Activated CD8-positive, alpha-beta memory T cell treated with anti-CD3 and anti-CD28 coated beads for 1 hour (primary cell): ENCODE measurements at places on chromosomes 5 and 9.

DNA sequence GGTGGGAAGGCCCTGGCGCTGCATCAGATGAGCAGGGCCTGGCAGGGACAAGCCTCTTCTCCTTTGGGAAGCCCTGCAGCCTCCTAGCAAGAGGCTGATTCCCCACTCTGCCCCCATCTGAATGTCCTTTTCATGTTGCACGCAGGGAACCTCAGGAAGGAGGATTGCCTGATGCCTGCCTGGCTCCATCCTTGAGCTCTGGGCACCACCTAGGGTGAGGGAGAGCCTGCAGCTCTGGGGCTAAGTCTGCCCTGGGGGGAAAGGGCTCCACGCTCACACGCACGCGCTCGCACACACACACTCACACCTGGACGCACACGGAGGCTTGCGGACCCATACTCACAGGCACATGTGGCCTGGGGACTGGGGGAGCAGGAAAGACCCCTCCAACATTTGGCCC, 86.6 kb downstream of the LMX1B start:
- DNase-seq: no peak

DNA sequence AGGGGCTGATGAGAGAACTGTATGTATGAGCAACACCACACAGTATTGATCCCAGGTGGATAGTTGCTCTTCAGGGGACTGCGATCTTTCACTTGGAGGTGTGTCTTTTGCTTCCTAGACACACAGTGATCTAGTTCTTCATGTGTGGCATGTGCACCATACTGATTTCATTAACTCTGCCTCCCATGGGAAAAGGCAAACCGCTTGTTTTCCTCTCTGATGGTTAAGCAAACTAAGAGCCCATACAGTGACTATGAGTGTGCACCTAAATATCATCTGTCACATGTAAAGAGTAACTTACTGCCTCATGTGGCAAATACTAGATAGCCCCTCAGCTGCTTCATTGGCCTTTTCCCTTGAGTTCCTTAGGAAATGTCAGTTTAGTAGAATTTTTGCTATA, 147.3 kb downstream of the TLE4 start:
- no peak for DNase-seq

- no peak for DNase-seq
Observed at GRCh38 chr5:64628901-64629300, 61.4 kb upstream of the SHISAL2B start.

- DNase-seq: no peak
Observed at GRCh38 chr9:94031380-94031779, 52.9 kb upstream of the PTPDC1 start.

- no peak for DNase-seq
Observed at GRCh38 chr5:170275376-170275994, 22.1 kb downstream of the LCP2 start.

DNA sequence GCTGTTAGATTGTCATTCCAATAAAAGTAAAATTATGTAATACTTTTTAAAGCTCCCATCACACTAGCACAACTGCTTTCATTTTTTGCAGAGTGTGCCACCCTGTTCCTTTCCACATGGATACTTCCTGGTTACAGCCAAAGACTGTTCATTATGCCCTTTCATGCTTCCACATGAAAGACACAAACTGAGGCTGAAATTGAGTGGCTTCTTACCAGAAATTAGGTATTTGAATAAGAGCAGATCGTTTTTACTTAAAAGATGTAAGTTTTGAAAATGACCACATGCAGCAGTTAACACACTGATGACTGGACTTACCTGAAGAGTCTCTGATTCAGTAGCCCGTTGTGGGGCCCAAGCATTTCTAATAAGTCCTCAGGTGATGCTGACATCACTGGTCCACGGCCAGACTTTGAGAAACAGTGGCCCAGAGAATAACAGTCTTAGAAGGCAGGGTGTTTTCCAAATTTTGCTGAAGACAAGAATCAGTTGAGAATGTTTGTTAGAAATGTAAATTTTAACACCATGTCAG, 187.6 kb upstream of the DMRT1 start:
- DNase-seq: no peak

DNA sequence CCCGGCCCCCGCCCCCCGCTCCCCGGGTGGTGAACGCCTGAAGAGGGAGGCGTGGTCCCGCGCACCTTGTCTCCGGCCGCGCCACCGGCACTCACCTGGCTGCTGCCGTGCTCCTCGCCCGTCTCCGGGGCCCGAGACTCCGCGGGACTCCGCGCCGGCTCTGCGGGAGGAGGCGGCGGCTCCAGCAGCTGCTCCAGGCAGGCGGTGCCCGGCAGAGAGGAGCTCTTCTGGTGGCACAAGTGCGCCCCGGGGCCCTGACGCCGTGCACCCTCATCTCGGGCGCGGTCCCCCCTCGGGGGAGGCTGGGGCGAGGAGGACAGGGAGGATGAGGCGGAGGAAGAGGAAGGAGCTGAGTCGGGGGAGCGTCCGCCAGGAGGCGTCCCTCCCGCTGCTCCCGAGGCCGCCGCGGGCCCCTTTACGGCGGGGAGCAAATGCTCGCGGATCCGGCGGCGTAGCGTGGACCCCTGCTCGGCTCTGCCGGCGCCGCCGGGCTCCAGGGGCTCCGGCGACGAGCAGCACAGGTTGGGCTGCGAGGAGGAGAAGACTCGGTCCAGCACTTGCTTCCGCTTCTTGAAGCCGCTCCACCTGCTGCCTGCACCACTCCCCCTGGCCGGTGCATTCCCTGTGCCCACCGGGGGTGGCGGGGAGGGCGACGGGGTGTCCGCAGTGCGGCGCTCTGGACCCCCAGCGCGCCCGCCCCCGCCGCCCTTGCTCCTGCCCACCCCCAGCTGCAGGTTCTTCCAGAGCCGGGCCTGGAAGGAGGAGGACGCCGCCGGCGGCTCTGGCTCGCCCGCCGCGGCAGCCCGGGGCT, 928 bp downstream of the MCTP1 start:
- no peak for DNase-seq

GRCh38 chr5:144395704-144396103, 225.0 kb downstream of the KCTD16 start:
- no peak for DNase-seq

DNA sequence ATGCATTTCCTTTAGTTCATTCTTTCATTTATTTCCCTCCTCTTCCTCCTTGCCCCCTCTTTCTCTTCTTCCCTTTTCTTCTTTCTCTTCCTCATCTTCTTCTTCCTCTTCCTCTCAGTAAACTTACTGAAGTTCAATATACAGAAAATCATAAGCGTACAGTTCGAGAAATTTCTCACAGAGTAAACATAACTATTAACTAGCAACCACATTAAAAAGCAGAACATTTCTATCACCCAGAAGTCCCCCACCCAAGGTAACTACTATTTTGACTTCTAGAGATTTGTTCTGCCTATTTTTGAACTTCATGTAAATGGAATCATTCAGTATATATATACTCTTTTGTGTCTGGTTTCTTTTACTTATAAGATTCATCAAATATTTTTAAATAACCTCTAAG, 48.2 kb downstream of the TNFAIP8 start:
- no peak for DNase-seq

- no peak for DNase-seq
Observed at GRCh38 chr5:142181547-142182163, 73.1 kb downstream of the NDFIP1 start.

- no peak for DNase-seq
Observed at GRCh38 chr5:17817990-17818389, 183.7 kb downstream of the TAF11L14 start.

- DNase-seq: no peak
Observed at GRCh38 chr9:107112707-107113243, 170.3 kb upstream of the RAD23B start.

GRCh38 chr5:134524272-134524825, 1.1 kb upstream of the JADE2 start:
- peak; percentile 50 for DNase-seq

DNA sequence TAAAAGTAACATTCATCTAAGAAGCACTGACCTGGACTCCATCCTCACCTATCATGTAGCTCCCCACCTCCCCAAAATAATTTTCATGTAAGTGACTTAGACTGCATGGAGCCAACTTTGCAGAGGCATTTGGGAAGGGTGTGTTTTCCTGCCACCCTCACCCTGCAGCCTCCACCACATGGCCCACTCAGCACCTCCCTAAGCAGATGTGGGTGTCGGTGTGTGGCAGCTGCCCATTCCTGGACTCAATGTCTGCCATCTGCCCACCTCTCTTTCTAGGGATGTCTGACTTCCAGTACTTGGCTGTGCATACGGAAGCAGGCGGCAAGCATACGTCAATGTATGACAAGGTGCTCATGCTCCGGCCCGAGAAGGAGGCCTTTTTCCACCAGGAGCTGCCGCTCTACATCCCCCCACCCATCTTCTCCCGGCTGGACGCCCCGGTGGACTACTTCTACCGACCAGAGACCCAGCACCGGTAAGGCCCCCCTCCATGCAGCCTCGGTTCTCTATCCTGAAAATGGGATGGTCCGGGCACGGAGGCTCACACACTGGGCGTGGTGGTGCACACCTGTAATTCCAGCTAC, 12.7 kb downstream of the GTF3C5 start:
- DNase-seq: no peak

DNA sequence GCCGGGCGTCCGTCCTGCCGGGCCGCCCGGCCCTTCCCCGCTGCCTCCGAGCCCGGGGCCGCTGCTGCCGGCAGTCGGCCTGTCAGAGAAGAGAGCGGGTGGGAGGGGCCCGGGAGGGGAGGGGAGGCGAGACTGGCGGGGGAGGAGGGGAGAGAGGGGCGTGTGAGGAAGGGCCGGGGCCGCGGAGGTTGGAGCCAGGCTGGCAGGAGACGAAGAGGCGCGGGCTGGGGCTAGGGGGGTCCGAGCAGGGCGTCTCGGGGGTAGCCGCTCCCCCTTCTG, 570 bp downstream of the CREBRF start:
- DNase-seq: peak; percentile 71

- DNase-seq: no peak
Observed at GRCh38 chr5:138527170-138527569, 15.9 kb downstream of the ETF1 start.

- no peak for DNase-seq
Observed at GRCh38 chr9:35763803-35764202, 9.7 kb upstream of the MSMP start.

DNA sequence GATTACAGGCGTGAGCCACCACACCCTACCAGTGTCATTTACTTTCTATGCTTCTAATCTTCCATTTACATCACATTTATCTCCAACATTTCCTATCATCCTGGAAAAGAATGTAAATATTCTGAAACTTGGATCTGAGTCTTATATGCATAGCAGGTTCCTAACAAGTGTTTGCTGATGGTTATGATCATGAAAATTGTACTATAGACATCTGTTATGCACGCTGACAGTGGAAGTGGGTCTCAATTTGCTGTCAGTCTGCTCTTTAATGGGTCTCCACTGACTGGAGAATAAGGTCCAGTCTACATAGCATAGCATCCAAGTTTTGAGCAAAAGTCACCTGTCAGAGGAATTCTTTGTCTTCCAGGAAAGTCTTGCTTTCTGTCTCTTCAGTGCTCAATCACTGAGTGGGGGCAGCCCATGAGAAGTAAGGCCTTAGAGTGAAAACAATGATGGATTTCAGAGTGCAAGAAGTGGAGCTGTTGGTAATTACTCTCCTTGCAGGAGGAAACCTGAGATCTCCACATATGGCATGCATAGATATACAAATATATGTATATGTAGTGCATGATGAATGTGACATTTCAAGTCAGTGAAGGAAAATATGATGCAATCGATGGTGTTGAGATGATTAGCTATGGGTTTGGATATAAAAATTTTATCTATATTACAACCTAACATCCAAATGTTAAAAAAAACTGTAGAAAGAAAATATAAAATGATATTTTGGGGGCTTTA, 29.2 kb upstream of the MSANTD3 start:
- no peak for DNase-seq

DNA sequence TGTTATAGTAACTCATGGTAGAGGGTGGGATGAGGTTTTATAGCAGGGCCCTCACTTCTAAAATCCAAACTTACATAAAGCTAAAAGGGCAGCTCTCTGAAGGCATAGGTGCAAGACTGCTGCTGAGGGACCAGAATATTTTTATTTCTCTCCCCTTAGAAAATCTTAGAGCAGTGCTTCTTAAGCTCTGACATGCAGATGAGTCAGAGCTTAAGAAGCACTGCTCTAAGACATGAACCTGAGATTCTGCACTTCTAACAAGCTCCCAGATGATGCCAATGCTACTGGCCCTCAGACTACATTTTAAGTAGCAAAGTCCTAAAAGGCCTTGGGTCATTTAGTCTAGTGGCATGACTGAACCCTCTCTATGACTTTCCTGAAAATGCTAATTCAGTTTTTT, 97.6 kb upstream of the SPRY4 start:
- DNase-seq: no peak

GRCh38 chr5:147558826-147559225, 49.0 kb upstream of the DPYSL3 start:
- DNase-seq: no peak

DNA sequence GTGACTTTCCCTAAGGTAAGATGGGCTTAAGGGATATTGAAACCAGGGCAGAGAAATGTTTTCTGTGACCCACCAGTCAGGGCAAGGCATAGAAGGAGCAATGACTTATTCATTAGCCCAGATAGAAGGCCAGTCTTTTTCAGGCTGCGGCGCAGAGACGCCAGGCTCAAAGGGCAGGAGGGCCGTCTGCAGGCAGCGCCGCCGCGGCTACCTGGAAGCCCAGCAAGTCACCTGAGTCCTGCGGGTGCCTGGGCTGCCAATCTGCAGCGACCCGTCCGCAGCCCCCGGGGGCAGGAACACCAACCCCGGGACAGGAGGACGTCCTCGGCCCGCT, 322 bp upstream of the SH3GL2 start:
- DNase-seq: no peak

GRCh38 chr5:39650008-39650762, 225.4 kb upstream of the DAB2 start:
- no peak for DNase-seq

- no peak for DNase-seq
Observed at GRCh38 chr9:129627556-129628440, 1.8 kb downstream of the NTMT1 start.

DNA sequence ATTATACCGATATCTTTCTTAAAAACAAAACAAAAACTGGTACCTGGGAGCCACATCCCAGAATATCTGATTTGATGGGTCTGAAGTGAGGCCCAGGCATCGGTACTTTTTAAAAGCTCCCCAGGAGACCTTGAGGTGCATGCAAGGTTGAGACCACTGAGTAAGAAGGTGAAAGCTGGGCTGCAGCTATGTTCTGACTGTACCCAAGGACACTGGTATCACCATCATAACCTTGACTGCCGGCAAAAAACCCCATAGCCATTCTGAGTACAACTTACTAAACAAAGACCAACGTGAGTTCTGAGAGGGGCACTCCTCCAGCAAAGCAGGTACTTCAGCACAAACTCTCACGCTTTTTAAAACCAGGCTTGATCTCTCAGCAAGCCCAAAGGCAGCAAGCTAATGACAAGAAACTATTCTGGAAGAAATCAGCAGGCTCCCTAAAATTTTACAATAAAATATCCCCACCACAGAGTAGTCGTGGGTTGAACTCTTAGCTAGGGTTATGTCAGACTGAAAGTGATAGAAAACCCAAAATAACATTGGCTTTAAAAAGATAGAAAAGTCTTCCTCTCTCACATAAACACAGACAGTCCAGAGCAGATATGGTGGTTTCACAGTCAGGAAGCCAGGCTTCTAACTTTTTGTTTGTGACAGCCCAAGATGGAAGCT, 263.9 kb downstream of the SAXO1 start:
- no peak for DNase-seq

- no peak for DNase-seq
Observed at GRCh38 chr5:146761811-146762210, 116.7 kb downstream of the PPP2R2B start.
